GM10248 (cell line): ENCODE measurements at places on chromosomes 16 and 17.

- DNase-seq: no peak
Observed at GRCh38 chr16:1283296-1283695, 26.1 kb upstream of the UBE2I start.

DNA sequence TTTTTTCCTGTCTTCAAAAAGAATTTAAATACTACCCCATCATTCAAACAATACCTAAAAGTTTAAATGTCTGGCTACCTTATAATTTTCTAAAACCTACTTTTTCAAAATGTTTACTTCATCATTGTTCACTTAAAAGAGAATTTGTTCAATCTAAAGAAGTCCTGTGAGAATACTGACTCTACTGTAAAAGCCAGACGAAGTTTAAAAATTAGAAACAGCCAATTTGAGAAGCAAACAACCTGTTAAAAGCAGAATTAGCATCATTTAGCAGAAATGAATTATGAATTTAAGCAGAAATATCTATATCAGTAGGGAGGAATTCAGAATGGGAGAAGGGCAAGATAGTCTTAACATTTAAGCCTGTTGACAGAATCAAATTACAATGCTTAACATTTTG lies 2.1 kb downstream of the SKA2 start:
- DNase-seq: no peak

GRCh38 chr16:85645021-85645589 lies 32.0 kb downstream of the GSE1 start:
- no peak for DNase-seq

GRCh38 chr17:31112001-31112661 lies 17.4 kb downstream of the NF1 start:
- DNase-seq: no peak

DNA sequence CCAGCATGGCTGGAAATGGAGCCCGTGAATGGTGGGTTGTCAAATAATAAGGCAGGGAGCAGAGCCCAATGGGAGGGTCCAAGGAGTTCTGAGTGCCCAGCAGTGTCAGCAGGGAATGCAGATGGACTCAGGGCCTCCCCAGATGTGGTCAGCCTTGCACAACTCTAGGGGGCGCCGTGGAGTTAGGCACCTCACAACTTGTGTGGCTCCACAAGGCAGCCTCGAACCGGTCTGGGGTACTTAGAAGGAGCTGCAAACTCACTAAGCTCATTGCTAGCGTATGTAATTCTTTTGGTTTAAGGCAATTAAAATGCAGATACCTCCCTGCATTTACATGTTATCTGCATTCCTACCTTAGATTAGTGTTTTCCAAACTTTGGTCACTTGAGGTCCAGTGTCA lies 18.1 kb downstream of the IRF8 start:
- DNase-seq: no peak
